ENCODE measurements at places on chromosomes 7 and 10. TPM values are rescaled to one million over a fixed set of nuclear protein-coding genes. Genes with fewer than 3 reads are reported as not detected.

The SLC18A3 gene
- not detected for total RNA-seq

The OR9A2 gene
- 0.20 TPM for total RNA-seq

The NRCAM gene
- 7.9 TPM for total RNA-seq

The NEUROG3 gene
- not detected for total RNA-seq

The FAM131B gene
- 0.59 TPM for total RNA-seq

The GHRHR gene
- not detected for total RNA-seq

The C7orf25 gene
- 2.9 TPM for total RNA-seq

The NFKB2 gene
- 20.5 TPM for total RNA-seq

The CPA4 gene
- 63.8 TPM for total RNA-seq

The ANKRD61 gene
- not detected for total RNA-seq

The CROT gene
- total RNA-seq = 21.8 TPM

The SKIDA1 gene
- total RNA-seq = 1.2 TPM

The PLXDC2 gene
- 63.2 TPM for total RNA-seq

The ELFN1 gene
- total RNA-seq = 3.1 TPM

The AKR1E2 gene
- total RNA-seq = 15.5 TPM

The RHOBTB1 gene
- 22.8 TPM for total RNA-seq

The PTER gene
- total RNA-seq = 8.1 TPM

The STAM gene
- 26.6 TPM for total RNA-seq

The C10orf53 gene
- total RNA-seq = not detected

The ZP3 gene
- total RNA-seq = 0.79 TPM

The RELN gene
- total RNA-seq = 15.6 TPM

The PSAP gene
- 435 TPM for total RNA-seq

The SYT15B gene
- 0.59 TPM for total RNA-seq

The TMEM254 gene
- total RNA-seq = 23.6 TPM

The CNNM1 gene
- 0.20 TPM for total RNA-seq

The ITIH5 gene
- total RNA-seq = 28.4 TPM

The MRC1 gene
- total RNA-seq = 35.5 TPM

The TLX1 gene
- total RNA-seq = not detected

The TEX36 gene
- total RNA-seq = not detected

The MINPP1 gene
- 15.6 TPM for total RNA-seq

The CWF19L1 gene
- total RNA-seq = 22.8 TPM

The LARP4B gene
- 36.5 TPM for total RNA-seq

The CTAGE15 gene
- total RNA-seq = 5.9 TPM

The PNLIP gene
- total RNA-seq = 1.4 TPM

The PALS2 gene
- 21.2 TPM for total RNA-seq

The CHN2 gene
- 9.1 TPM for total RNA-seq

The TACR2 gene
- total RNA-seq = 0.10 TPM

The FAM13C gene
- total RNA-seq = 16.8 TPM

The EGFR gene
- total RNA-seq = 45.7 TPM

The AFAP1L2 gene
- 24.9 TPM for total RNA-seq

The OPN4 gene
- total RNA-seq = not detected

The MLXIPL gene
- total RNA-seq = 22.3 TPM

The LMBR1 gene
- total RNA-seq = 70.7 TPM

The NRG3 gene
- 0.39 TPM for total RNA-seq

The BAZ1B gene
- total RNA-seq = 43.1 TPM

The MYPN gene
- 9.4 TPM for total RNA-seq

The GARIN1A gene
- total RNA-seq = 0.30 TPM

The SFRP4 gene
- 5.0 TPM for total RNA-seq

The HECW1 gene
- total RNA-seq = 1.8 TPM

The STAMBPL1 gene
- total RNA-seq = 16.9 TPM

The GBX1 gene
- 0.30 TPM for total RNA-seq
